ENCODE measurements at places on chromosomes 1 and 21. TPM values are rescaled to one million over a fixed set of nuclear protein-coding genes. Genes with fewer than 3 reads are reported as not detected.

DNA sequence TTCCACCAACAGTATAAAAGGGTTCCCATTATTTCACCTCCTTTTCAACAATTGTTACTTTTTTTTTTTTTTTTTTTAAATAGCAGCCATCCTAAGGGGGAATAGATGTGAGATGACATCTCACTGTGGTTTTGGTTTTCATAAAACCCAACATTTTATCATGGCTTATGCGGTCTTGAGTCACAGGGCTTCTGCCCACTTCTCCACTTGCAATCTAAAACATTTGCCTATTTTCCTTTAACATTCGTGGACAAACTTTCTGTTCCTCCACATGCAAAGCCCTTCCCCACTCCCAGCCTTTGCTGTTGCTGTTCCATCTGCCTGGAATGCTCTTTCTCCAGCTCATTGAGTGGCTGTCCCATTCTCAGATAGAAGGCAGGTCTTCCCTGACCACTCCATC is 239.7 kb upstream of the KCNK2 start:
- H3K27me3 ChIP-seq, result no peaks in the 10 kb centered on the region
- H3K27ac ChIP-seq, result no peak overlapping the region
- no peak for DNase-seq
- H3K4me3 ChIP-seq, result no peak overlapping the region
- H3K36me3 ChIP-seq, result no peaks in the 10 kb centered on the region

- no peaks in the 10 kb centered on the region for H3K4me1 ChIP-seq
- H3K27ac ChIP-seq, result no peak overlapping the region
- no peak for DNase-seq
These were observed 49.2 kb downstream of the UBR4 start for GRCh38 chr1:19160831-19161230.

DNA sequence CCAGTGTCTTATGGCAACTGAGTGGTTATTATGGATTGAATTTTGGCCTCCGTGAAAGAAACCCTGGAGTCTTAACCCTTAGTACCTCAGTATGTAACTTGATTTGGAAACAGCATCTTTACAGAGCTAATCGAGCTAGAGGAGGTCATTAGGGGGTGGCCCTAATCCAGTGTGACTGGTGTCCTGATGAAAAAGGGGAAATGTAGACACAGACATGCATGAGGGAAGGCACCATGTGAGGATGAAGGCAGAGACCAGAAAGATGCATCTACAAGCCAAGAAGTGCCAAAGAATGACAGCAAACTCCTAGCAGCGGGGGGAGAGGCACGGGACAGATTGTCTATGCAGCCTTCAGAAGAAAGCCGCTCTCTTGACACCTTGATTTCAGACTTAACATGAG is 14.7 kb downstream of the DOP1B start:
- peaks cover 19% of the 10 kb centered on the region for H3K36me3 ChIP-seq
- H3K4me1 ChIP-seq, result peaks cover 6% of the 10 kb centered on the region
- no peak overlapping the region for H3K27ac ChIP-seq
- H3K27me3 ChIP-seq, result no peaks in the 10 kb centered on the region
- no peak overlapping the region for H3K4me3 ChIP-seq

The GPR37L1 gene
- total RNA-seq, result not detected

- H3K27ac ChIP-seq, result no peak overlapping the region
- no peak overlapping the region for H3K4me3 ChIP-seq
- H3K27me3 ChIP-seq, result no peaks in the 10 kb centered on the region
- H3K36me3 ChIP-seq, result no peaks in the 10 kb centered on the region
These were observed 33.7 kb downstream of the GLUL start for GRCh38 chr1:182357913-182358312.

DNA sequence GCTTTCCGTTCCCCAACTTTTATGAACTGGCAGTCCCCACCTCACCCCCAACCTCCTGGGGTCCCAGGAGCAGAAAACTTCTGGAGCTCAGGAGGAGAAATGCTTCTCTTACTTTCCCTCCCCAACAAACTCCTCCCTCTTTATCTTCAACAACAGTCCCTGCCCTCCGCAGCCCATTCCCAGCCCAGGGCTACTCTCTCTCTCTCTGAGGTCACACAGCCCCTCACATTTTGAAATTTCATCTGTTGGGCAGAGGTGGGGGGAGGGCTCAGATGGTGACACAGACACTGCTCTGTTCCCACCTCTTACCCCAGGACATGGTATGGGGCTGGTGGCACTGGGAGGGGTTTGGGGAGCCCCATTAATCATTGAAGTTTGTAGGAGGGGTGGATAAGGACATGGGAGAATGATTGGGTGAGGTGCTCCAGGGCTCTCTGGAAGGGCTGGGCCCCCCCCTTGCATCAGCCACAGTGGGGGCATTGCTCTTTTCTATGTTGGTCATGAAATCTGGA is 6.0 kb downstream of the PIK3CD start:
- DNase-seq, result peak; percentile 58
- H3K27me3 ChIP-seq, result no peaks in the 10 kb centered on the region
- H3K4me3 ChIP-seq, result peak overlapping the region; percentile 72
- peak overlapping the region; percentile 99 for H3K27ac ChIP-seq
- H3K36me3 ChIP-seq, result peaks cover 57% of the 10 kb centered on the region

- no peak overlapping the region for H3K27ac ChIP-seq
- H3K27me3 ChIP-seq, result peaks cover 21% of the 10 kb centered on the region
- H3K4me1 ChIP-seq, result peaks cover 26% of the 10 kb centered on the region
- no peaks in the 10 kb centered on the region for H3K36me3 ChIP-seq
- DNase-seq, result no peak
These were observed 1.9 kb downstream of the CNN3 start for GRCh38 chr1:94925004-94925403.

The FCRL5 gene
- total RNA-seq, result 0.32 TPM

DNA sequence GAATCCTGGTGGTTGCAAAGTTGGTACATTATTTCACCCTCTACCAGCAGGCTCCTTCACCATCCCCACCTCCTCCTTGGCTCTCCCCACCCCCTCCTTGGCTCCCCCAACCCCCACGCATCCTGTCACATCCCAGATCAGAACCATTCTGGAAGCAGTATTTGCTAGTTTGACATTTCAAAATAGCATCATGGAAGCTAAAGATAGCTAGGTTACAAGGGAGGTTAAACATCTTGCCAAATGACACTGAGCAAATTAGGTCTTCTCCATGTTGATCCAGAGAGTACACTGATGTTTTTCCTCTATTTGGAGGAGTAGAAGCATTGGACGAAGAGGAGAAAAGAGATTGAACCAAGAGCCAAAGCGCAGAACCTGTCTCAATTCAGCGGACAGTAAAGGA is 158.9 kb upstream of the FGGY start:
- no peak for DNase-seq
- H3K36me3 ChIP-seq, result no peaks in the 10 kb centered on the region
- H3K27me3 ChIP-seq, result peaks cover 6% of the 10 kb centered on the region
- peaks cover 16% of the 10 kb centered on the region for H3K4me1 ChIP-seq

The PGLYRP4 gene
- not detected for total RNA-seq

- H3K36me3 ChIP-seq, result no peaks in the 10 kb centered on the region
- H3K4me3 ChIP-seq, result no peak overlapping the region
- H3K27ac ChIP-seq, result no peak overlapping the region
- H3K4me1 ChIP-seq, result no peaks in the 10 kb centered on the region
- H3K27me3 ChIP-seq, result peaks cover 8% of the 10 kb centered on the region
- no peak for DNase-seq
These were observed 8.9 kb upstream of the OPRD1 start for GRCh38 chr1:28803051-28803450.

The GBP3 gene
- 9.7 TPM for total RNA-seq

GRCh38 chr1:204093421-204093717 is 20.5 kb downstream of the SOX13 start:
- H3K27me3 ChIP-seq, result no peaks in the 10 kb centered on the region
- no peaks in the 10 kb centered on the region for H3K4me1 ChIP-seq
- no peak overlapping the region for H3K4me3 ChIP-seq
- H3K36me3 ChIP-seq, result no peaks in the 10 kb centered on the region
- no peak for DNase-seq

The GBP5 gene
- total RNA-seq, result 186 TPM

DNA sequence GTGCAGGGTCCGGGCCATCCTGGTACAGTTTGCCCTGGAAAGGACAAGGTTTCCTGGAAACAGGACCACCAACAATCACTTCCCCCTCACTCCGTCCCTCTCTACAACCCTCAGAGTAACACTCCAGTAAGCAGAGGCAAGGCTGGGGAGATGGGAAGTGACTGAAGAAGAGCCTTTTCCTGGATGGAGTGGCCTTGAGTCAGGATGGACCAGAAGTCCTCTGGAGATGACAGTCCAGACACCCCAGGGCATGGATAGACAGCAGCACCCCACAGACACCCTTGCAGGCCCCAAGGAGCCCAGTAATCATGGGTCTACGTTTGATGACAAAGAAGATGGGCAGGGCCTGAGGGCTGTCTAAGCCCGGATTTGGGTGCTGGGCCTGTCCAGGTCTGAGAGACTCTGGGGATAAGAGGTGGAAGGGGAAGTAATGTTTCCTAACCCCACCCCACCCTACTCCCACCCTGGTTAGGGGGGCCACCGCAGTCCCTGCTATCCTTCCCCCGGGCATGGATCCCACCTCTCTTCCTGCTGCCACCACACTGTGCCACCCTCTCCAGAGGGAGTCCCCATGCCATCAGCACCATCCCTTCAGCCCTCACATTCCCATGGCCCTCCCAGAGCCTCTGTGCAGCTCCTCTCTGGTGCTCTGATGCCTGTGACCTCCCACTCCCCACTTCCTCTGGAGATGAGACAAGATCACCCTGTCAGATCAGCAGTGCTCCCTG is 7.2 kb upstream of the S100A8 start:
- no peak overlapping the region for H3K27ac ChIP-seq
- H3K36me3 ChIP-seq, result no peaks in the 10 kb centered on the region
- peaks cover 3% of the 10 kb centered on the region for H3K27me3 ChIP-seq
- no peaks in the 10 kb centered on the region for H3K4me1 ChIP-seq

DNA sequence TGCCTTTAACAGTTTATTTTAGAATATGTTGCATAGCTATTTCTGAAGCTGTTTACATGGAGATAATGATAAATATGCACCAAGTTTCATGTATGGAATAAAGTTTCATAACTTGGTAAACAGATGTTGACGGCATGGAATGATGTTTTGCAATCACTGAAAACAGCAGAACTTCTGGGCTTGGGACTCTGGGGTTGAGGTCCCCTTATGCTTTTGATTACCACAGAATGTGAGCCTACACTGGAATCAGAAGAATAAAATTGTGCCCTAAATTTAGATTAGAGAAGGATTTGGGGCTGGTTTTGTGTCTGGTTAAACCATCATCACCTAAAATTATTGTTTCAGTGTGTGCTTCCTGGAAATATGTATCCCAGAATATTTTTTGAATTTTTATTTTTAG is 11.1 kb downstream of the KRTAP24-1 start:
- no peak overlapping the region for H3K4me3 ChIP-seq
- H3K27ac ChIP-seq, result no peak overlapping the region
- H3K27me3 ChIP-seq, result peaks cover 3% of the 10 kb centered on the region

GRCh38 chr1:154960446-154961136 is 991 bp downstream of the PYGO2 start:
- H3K4me1 ChIP-seq, result peaks cover 43% of the 10 kb centered on the region
- H3K27me3 ChIP-seq, result no peaks in the 10 kb centered on the region
- H3K36me3 ChIP-seq, result peaks cover 22% of the 10 kb centered on the region
- no peak for DNase-seq
- peak overlapping the region; percentile 97 for H3K4me3 ChIP-seq

The GALE gene
- total RNA-seq, result 51.8 TPM

- H3K4me1 ChIP-seq, result no peaks in the 10 kb centered on the region
- no peaks in the 10 kb centered on the region for H3K36me3 ChIP-seq
- DNase-seq, result peak; percentile 44
- H3K27me3 ChIP-seq, result peaks cover 4% of the 10 kb centered on the region
These were observed 13.5 kb upstream of the ACBD6 start for GRCh38 chr1:180515857-180516388.

- H3K27me3 ChIP-seq, result no peaks in the 10 kb centered on the region
- H3K4me1 ChIP-seq, result no peaks in the 10 kb centered on the region
- no peak overlapping the region for H3K27ac ChIP-seq
These were observed 159.9 kb upstream of the NEGR1 start for GRCh38 chr1:72442262-72442661.

DNA sequence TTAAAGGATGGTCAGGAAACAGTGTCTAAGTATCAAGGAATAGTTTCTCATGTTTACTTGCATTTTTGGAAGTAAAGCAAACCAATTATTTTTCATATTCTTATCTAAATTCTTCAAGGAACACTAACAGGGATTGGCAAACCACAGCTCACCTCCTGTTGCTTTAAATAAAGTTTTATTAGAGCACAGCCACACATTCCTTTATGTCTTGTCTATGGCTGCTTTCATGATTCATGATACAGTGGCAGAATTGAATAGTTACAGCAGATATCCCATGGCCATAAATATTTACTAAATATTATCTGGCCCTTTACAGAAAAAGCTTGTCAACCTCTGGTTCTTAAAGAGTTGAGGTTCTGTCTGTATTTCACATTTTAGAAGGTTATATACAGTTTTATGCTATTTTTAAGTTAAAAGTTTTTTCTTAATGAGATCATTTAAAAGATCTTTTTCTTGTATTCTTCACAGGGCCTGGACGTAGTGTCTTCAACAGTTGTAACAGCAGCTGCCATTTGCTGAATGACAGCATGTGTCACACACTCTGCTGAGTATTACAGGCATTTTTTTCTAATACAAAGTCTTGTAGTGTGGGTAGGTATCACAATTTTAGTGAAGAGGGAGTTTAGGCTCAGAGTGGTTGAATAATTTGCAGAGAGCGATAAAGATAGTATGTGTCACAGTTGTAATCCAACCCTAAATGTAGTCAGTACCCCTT is 2.6 kb downstream of the ZNF691 start:
- no peaks in the 10 kb centered on the region for H3K27me3 ChIP-seq
- peaks cover 54% of the 10 kb centered on the region for H3K36me3 ChIP-seq
- H3K4me3 ChIP-seq, result no peak overlapping the region
- peaks cover 27% of the 10 kb centered on the region for H3K4me1 ChIP-seq

The SLC6A9 gene
- 14.8 TPM for total RNA-seq

The CCDC27 gene
- not detected for total RNA-seq
